Endothelial cell (in vitro differentiated cells): ENCODE measurements at places on chromosomes 11 and 22.

DNA sequence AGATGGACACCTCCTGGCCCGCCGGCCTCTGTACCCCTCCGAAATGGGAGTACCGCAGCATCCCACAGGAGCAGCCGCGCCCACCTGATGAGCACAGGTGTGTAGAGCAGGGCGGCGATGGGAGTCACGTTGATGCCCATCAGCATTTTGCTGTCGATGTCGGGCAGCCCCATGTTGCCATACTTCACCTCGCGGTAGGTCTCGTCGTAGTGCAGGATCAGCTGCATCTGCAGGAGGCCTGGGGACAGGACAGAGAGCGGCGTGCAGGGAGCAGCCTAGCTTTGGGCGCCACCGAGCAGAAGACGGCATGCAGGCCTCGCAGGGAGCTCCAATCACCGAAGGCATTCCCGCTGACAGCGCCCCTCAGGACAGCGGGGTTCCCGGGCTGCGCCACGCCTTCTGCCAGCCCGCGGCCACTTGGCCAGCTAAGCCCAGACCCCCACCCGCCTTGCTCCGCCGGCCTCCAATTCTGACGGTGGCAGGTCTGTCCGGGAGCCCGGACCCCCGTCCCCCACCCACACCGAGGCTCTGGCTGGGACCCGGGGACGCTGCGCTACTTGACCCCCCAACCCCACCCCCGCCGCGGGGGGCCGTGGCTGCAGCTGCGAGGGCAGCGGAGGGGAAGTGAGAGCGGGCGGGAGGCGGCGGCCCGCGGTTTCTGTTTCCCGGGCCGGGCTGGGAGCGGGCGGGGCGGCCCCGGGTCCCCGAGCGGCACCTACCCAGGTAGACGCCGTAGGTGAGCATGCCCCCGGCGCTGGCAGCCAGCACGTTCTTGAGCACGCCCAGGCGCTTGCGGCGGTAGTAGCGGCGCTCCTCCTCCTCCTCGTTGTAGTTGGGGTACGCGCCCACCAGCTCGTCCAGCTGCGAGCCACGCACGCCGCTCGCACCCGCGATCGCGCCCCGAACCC lies 705 bp downstream of the UNC93B1 start:
- peak; percentile 29 for DNase-seq

GRCh38 chr22:27952091-27952490 lies 33.0 kb upstream of the PITPNB start:
- DNase-seq: no peak

DNA sequence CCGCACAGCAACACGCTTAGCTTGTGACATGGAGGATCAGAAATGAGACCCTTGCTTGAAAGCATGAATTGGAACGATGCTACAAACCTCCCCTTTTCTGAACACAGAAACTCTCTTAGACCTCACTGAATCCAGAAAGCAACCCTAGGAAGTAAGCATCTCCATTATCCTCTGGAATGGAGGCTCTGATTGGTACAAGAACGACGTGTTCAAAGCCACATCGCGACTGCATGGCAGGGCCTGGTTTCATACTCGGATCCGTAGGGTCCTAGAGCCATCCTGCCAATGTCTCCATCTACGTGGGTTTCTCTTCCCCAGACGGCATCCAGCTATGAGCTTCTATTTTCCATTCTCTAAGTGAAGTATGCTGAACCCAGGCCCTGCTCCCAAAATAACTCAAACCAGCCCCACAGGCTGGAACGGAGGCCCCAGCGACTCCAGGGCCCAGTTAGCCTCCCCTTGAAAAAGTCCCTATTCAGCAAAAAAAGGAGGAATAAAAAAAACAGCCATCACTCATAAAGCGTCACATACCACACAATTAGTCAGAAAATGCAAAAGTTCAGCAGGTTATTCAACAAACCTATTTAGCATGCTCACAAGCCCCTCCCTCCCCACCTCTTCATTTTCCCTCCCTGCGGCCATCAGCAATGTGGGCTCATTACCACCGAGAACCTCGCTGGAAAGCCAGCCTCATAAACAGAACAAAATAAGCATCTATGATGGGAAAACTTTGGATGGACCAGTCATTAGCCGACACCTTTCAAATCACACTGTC lies 7.1 kb upstream of the MN1 start:
- no peak for DNase-seq

DNA sequence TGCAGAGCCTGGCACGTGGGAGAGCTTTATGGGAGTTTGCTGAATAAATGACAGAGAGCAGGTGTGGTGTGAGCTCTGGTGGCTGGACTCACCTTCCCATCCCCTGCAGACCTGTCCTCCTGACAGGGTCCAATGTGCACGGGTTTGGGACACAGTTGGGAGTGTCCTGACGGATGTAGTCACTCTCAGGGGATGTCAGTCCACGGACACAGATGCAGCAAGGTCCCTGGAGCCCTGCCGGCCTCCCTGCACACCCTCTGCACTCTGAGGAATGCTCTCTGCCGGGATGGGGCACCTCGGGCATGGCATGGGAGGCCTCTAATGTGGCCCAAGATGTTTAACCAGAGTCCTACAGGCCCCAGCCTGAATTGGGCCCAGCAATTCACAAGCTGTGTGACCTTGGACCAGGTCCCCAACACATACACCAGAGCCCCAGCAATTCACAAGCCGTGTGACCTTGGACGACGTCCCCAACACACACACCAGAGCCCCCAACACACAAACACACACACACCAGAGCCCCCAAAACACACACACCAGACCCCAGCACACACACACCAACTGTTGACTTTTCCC lies 30.0 kb upstream of the RFPL3 start:
- no peak for DNase-seq
